NCI-H1436 (cell line): ENCODE measurements at places on chromosomes 5 and 9.

DNA sequence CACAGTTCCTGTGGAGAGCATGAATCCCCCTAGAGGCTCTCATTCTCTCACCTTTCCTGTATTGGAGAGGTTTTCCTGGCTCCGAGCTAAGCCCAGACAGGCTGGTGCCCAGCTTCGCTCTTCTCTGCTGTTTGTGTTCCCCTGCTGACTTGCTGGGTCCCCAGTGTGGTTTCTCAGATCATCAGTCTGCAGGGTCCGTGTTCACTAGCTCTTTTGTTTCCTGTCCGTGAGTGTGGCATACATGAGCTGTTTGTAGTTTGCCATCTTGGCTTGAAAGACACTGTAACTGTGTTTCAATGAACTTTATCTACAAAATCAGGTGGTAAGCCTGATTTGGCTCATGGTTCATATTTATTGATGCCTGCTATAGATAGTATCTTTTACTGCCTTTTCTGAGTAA, 23.8 kb downstream of the LOX start:
- no peak for DNase-seq

GRCh38 chr5:37814699-37815098, 25.1 kb downstream of the GDNF start:
- no peak for DNase-seq

GRCh38 chr5:180114304-180115003, 42.9 kb upstream of the RNF130 start:
- DNase-seq, result no peak

DNA sequence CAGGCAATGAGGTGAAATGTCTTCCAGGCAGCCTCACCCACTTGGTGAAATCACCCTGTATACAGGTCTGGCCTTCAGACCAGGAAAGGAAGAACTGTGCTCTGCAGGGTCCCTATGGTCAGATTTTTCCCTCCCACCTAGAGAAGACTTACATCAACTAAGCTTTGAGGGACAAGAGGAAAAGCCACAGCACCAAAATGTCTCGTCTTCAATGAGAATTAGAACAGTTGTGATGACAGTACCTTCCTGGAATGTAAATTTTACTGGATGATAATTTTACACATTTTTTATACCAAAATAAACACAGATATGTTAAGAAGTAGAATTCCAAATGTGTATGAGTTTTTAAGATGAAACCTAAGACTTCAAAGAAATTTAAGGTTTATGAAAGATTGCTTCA, 283.9 kb downstream of the SPOCK1 start:
- no peak for DNase-seq

GRCh38 chr9:77907585-77907984, 124.0 kb downstream of the GNAQ start:
- DNase-seq, result no peak

GRCh38 chr9:72581694-72582093, 60.3 kb downstream of the TMC1 start:
- no peak for DNase-seq

- DNase-seq, result no peak
Observed at GRCh38 chr9:25241421-25241820, 436.8 kb downstream of the TUSC1 start.

DNA sequence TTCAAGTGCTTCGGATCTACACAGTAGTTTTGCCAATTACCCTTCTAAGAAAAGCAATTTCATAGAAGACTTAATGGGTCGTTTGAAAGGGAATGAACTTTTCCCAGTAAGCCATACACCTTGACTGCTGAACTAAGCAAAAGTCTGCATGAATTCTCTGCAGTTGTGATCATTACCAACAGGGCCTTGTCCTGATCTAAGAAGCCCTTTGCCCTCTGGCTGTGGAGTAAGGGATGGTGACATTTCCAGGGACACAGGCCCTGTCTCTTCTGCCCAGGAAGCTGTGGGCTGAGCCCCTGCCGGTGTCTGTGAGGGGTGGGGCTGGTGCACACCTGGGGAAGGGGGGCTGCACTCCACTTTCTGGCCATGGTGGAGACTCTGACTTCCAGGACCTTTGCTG, 30.5 kb downstream of the ZDHHC11 start:
- DNase-seq, result no peak

DNA sequence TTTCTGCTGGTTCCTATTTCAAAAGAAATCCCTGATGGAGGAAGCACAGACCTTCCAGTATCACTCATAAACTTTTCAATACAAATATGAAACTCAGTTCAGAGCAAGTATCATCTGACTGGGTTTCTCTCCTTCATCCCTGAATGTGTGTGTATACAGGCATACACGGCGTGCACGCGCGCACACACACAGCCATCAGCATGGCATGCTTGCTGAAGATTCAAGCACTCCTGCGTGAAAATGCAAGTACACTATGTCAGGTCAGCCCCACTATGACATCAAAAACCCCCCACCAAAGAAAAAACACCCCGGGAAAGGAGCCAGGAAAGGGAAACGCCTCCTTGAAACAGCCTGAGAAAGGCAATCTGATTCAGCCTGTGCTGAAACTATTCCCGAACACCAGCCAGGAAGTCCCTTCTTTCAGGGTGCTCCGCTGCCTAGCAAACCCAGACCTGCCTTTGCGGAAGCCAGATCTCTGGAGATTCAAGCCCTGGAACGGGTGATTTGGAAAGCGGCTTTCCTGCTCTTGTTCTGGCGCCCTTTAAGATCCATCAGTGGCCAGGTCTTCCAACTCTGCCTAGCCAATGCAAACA, 831 bp downstream of the KLHL3 start:
- no peak for DNase-seq

GRCh38 chr5:123455640-123456039, 32.4 kb upstream of the CEP120 start:
- no peak for DNase-seq

- no peak for DNase-seq
Observed at GRCh38 chr5:25975885-25976284, 1062.5 kb downstream of the CDH9 start.

GRCh38 chr5:94891972-94892371, 273.5 kb downstream of the SLF1 start:
- no peak for DNase-seq

GRCh38 chr5:77719666-77720363, 56.3 kb downstream of the TBCA start:
- DNase-seq, result no peak

- peak; percentile 66 for DNase-seq
Observed at GRCh38 chr5:99320436-99320835, 391.6 kb upstream of the CHD1 start.
